ENCODE measurements at places on chromosomes 5 and 9. TPM values are rescaled to one million over a fixed set of nuclear protein-coding genes. Genes with fewer than 3 reads are reported as not detected.

DNA sequence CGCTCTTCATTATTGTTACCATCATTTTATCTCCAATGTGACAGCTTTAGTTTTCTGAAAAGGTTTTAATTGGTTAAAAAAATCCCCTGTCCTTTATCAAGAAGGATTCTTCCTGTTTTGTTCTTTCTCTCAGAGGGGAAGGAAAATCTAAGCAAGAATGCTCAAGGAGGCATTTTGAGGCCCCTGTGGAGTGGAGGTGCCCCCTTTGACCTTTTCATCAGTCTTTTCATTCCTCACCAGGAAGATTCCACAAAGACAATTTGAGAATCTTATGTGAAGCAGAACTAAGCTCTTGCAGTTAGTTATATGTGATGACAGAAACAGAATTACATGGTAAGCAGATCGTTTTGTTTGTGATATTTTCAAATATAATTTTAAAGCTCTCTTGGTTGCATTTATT, 489.6 kb downstream of the MAN2A1 start:
- no peaks in the 10 kb centered on the region for H3K27me3 ChIP-seq
- H3K4me3 ChIP-seq = no peak overlapping the region
- no peak overlapping the region for H3K27ac ChIP-seq
- DNase-seq = no peak
- no peaks in the 10 kb centered on the region for H3K4me1 ChIP-seq

LOX gene
- total RNA-seq = 0.09 TPM

PCDHB12 gene
- not detected for total RNA-seq

MARVELD2 gene
- 0.09 TPM for total RNA-seq

CLTB gene
- 69.0 TPM for total RNA-seq
